ENCODE measurements at places on chromosomes 3 and 15.

DNA sequence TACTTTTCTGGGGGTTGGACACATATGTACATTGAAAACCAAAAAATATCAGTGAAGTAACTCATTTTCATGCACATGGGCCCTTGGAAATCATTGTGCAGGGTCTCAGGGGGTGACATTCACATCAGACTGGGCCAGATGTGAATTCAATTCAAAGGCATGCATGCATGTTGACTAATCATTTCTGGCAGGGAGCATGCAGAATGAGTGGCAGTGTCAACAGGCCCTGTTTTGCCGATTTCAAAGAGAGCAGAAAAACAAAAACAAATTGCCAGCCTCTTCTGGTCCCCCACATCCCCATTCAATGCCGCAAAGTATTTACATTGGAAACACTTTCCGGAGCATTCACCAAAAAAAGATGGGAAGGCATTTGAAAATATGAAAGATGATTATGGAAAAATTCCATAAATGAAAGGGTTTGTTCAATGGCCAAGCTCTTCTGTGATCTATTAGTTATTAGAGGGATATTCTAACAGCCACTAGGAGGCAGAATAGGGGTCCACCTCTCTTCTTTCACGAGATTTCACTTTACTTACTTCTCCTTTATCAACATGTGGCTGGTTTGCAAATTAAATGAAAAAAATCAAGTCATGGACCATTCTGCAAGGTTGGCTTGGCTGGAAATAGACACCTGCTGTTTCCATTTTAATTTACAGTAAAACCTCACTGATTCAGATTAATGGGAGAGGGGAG is 119.9 kb upstream of the FEZF2 start:
- no peak for DNase-seq

DNA sequence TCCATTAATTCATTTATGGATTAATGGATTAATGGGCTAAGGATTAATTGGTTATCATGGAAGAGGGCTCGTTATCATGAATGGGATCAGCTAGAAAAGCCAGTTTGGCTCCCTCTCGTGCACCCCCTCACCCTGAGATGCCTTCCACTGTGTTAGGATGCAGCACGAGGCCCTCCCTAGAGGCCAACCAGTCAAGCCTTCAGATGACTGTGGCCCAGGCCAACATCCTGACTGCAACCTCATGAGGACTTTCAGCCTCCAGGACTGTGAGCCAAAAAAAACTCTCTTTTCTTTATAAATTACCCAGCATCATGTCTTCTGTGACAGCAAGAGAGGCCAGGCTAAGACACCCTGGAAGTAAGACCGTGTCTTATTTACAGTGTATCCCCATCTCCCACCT is 9.0 kb downstream of the EFCAB12 start:
- no peak for DNase-seq

- no peak for DNase-seq
Measured at GRCh38 chr3:122912772-122913538, 114.6 kb downstream of the SEMA5B start.

GRCh38 chr15:75720787-75721479 is 8.3 kb upstream of the CSPG4 start:
- DNase-seq, result peak; percentile 20

GRCh38 chr3:72112435-72112834 is 327.5 kb upstream of the PROK2 start:
- no peak for DNase-seq

DNA sequence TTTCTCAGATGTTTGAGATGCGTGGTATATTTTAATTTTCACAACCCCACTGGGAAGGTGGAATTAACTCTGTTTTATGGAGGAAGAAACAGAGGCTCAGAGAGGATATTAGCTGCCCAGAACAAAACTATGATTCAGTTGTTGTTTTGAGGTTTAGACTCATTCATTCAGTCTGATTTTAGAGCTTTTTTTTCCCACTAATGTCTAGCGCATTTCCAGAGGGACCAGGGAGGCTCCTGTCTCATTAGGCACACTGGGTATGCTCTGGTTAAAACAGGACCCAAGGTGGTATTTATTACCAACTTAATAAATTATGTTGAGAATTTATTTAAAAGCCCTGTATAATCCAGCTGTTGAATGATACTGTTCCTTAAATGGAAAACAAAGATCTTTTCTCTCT is 272.0 kb upstream of the RGMA start:
- no peak for DNase-seq

DNA sequence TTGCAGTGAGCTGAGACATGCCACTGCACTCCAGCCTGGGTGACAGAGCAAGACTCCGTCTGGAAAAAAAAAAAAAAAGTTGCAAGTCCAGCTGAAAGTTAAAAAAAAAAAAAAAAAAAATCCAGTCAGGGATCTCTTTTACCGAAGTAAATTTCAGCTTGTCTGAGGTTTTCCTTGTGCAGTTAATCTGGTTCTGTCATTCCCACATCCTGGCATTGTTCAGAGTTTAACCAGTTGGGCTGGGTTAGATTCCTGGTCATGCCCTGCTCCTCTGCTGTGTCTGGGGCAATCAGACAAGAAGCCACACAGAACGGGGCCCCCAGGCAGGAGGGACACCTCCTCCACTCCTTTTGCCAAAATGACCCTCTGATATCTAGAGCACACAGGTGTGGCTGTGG is 84.1 kb upstream of the KLHL25 start:
- no peak for DNase-seq

DNA sequence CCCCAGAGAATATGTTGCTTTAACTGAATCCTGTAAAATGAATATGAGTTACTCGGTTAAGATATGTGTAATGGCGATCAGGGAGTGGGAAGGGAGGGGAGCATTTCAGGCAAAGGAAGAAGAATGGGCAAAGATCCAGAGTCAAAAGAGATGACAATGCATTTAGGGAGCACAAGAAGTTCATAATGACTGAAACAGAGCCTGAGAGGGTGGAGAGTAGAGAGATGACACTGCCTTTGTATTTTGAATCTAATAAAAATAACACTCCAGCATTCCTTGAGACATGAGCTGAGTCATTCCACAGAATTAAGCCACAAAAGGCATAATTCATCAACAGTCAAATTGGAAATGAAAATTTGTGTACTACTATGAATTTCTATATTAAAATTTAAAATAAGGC is 105.3 kb upstream of the PEX5L start:
- DNase-seq, result no peak

GRCh38 chr3:151434151-151434890 is 26.5 kb downstream of the IGSF10 start:
- no peak for DNase-seq

- DNase-seq, result no peak
Measured at GRCh38 chr3:52364322-52365035, 48.4 kb downstream of the DNAH1 start.

GRCh38 chr3:30655187-30655812 is 48.9 kb downstream of the TGFBR2 start:
- no peak for DNase-seq

DNA sequence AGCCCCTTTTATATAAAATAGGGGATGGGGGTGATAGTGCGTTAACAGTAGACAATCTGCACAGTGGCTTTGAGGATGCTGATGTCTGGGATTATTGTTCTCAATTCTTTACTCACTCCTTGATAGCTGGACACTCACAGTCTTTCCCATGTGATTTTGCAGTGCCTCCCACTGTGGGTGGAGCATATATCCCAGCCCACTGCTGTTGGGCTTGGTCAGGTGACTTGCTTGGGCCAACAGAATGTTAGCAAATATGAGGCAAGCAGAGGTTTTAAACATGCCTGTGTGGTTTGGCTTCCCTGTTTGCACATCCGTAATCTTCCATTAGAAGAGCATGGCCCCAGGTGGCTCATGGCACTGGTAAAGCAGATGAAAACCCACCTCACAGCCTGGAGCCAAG is 46.5 kb downstream of the CPA3 start:
- DNase-seq, result no peak

Measured in NCI-H2081 (cell line).